LHCN-M2 (cell line): ENCODE measurements at places on chromosomes 4 and X.

DNA sequence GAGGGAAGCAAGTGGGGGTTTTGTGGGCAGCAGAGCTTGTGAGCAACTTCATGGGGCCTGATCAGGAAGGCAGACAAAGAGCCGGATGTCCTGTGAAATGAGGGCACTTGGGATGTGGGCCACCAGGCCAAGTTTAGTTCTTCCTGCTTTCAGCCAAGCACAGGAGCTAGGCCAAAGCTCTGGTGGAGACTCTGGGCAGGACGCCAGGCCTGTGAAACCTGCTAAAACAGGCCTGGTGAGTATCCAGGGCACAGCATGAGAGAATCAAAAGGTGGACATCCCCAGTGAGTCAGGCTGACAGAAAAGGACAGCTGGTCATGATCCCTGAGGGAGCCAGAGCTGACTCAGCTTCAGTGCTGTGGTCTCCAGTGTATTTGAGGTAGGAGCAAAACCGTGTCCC, 95.7 kb downstream of the NPNT start:
- peak; percentile 99 for DNase-seq

GRCh38 chr4:102620697-102621497, 119.7 kb downstream of the NFKB1 start:
- peak; percentile 86 for DNase-seq

- no peak for DNase-seq
Observed at GRCh38 chrX:127459790-127460189, 592.4 kb downstream of the ACTRT1 start.

DNA sequence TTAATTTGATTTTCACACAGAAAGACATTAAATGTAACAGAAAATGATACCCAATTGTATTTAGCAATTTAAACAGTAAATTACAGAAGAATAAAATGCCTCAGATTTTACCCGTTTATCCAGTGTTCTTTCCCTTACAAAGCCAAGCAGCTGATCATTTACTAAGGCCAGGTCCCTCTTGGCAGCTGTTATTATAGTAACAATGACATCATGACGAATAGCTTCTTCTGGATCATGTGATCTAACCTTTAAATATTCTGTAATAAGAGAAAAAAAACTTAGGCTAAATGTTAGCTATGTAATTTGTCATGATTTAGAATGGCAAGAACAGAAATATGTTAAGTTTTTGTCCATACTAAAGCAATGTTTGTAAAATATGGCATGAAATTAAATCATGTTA, 69.4 kb downstream of the PDS5A start:
- peak; percentile 56 for DNase-seq

- DNase-seq: peak; percentile 77
Observed at GRCh38 chr4:15149839-15150592, 147.7 kb downstream of the CPEB2 start.

GRCh38 chr4:99790796-99791617, 25.6 kb upstream of the DAPP1 start:
- DNase-seq: peak; percentile 39

- no peak for DNase-seq
Observed at GRCh38 chr4:143699331-143700045, 987 bp downstream of the FREM3 start.
